ENCODE measurements at places on chromosomes 3 and 15.

DNA sequence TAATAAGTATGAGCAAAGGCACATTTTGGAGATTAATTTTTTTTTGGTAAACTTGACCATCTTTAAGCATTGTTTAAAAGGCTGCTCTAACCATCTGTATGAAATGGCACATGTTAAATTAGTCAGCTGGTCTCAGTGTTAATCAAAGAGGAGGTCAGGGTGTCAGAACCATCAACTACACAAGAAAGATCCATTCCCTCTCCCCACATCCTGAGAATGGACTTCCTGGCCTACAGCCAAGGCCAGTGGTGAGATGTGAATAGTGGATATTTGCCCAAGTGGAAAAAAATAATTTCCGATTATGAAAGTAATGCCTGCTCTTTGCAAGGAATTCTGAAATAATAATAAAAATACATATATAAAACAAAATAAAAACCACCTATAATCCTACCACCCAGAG, 641.7 kb downstream of the NR2F2 start:
- no peak for DNase-seq

- DNase-seq: no peak
Measured at GRCh38 chr3:140347151-140347550, 330.7 kb upstream of the TRIM42 start.

DNA sequence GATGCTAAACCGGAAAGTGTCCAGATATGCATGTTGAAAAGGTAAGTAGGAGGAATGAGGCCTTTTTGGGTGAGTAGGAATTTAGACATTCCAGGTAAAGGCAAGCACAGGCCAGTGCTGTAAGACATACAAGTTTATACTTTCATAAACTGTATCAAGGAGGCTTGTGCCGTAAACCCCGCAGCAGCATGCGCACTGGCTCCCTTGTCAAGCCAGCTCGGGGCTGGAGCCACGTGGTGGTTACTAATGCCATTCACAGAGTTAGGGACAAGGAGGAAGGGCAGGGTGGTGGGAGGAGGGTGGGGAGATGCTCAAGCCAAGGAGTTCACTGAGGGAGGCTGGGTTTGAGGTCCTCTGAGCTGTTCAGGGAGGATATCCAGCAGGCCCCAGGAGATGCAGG, 35.8 kb downstream of the PLD1 start:
- no peak for DNase-seq

GRCh38 chr3:129429080-129429451, 630 bp upstream of the EFCAB12 start:
- DNase-seq: no peak

GRCh38 chr3:3107858-3108257, 2.3 kb downstream of the IL5RA start:
- no peak for DNase-seq

DNA sequence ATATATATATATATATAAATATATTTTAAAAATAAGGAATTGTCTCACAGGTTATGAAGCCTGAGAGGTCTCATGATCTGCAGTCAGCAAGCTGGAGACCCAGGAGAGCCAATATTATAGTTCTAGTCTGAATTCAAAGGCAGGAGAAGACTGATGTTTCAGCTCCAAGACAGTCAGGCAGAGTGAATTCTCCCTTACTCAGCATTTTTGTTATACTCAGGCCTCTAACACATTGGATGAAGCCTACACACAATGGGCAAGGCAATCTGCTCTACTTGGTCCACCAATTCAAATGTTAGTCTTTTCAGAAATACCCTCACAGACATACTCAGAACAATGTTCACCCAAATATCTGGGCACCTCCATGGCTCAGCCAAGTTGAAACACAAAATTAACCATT, 157.2 kb downstream of the GOLIM4 start:
- DNase-seq: no peak

DNA sequence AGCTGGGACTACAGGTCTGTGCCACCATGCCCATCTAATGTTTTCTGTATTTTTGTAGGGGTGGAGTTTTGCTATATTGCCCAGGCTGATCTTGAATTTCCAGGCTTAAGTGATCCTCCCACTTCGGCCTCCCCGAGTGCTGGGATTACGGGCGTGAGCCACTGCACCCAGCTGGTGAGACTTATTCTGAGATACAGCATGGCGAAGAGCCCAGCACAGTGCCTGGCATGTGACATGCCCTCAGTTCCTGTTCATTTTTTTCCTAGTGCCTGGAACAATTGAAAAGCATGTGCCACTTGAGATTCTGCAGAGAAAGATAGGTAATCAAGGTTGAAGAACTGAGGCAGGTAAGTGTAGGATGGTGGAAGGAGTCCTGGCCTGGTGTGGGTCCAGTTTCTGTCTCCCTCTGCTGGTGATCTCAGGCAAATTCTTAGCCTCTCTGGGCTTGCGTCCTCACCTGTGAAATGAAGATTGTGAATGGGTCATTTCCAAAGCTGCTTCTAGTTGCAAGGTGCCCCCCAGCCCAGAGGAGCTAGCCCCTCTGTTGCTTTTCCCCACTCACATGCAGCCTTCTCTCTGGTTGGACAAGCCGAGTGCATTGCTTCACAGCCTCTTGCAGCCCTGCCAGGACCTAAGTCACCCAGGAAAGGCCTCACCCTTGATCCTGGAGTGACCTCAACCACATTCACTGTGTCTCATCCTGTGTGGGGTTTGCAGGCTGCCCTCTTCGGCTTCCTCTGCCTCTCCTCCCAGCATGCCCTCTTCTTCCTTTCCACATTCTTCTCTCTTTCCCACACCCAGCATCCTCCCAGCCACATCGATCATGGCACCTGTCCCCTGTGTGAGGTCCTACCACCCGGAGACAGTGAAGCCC, 4.3 kb upstream of the RHCG start:
- no peak for DNase-seq

- no peak for DNase-seq
Measured at GRCh38 chr3:171782617-171783016, 27.7 kb downstream of the PLD1 start.

DNA sequence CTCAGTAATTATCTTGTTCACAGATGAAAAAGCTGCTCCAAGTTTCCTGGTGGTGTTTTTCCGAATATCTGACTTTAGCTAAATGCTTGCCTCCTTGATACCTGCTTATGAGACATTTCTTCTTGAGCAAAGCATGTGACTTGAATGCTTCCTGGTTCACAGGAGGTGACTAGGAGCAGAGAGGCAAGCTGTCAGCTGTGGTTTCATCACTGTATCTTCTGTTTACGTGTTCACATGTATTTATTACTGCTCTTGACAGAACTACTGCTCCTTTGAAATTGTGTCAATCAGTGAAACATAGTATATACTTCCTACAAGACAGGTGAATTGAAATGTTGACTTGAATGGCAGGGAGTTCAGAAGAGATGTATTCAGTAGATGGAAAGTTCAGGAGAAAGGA, 8.9 kb upstream of the SPPL2A start:
- no peak for DNase-seq

- peak; percentile 89 for DNase-seq
Measured at GRCh38 chr3:2099028-2099671, 484 bp downstream of the CNTN4 start.

DNA sequence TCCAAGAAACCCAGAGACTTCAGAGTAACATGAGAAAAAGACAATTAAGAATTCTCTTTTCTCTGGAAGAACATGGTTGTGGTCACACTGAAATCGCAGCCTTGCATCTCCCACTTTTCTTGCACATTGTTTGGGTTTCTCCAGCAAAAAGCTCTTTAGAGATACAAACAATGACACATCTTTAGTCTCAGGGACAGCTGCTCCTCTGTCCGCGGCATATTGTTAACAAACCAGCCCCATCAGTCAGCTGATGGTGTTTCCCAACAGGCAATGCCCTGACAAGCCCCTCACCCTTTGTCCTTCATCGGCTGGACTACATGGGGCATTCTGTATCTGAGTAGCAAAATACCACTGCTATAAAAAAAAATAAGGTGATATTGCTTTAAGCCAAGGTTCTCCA, 53.4 kb downstream of the UMPS start:
- no peak for DNase-seq

DNA sequence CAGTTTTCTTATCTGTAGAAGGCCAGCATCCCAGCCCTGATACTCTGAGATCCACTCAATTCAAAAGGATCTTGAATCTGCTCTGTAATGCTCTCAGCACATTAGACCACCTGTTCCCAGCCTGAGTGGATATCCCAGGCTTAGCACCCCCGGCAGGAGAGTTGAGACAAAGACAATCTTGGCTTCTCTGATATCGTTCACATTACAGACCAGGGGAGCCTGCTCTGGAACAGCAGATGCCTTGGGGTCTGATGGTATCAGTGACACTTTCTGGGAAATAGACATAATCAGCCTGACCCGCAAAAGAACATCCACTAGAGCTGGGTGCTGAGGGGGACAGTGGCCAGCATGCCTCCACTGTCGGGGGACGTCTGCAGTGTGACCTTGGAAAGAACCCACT, 70.6 kb downstream of the BDH1 start:
- no peak for DNase-seq

- peak; percentile 68 for DNase-seq
Measured at GRCh38 chr3:53160660-53161449, at the start of gene PRKCD. Gene PRKCD (plus strand): TSS chr3:53161209. CDS start chr3:53178423, 17,214 bp downstream.

DNA sequence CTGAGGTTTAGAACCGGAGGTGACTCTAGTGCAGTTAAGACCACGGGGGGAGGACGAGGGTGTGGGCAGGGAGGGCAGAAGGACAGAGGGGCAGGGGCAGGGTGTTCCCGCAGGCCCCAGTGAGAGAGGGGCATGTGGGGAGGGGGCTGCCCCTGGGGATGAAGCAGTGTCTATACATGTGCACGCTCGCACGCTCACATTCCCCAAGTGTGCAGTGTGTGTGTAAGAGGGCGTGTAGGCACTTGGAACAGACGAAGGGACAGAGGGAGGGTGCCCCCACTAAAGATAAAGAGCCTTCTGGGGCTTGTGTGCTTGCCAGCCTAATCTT, 69.5 kb upstream of the MEF2A start:
- DNase-seq: no peak

DNA sequence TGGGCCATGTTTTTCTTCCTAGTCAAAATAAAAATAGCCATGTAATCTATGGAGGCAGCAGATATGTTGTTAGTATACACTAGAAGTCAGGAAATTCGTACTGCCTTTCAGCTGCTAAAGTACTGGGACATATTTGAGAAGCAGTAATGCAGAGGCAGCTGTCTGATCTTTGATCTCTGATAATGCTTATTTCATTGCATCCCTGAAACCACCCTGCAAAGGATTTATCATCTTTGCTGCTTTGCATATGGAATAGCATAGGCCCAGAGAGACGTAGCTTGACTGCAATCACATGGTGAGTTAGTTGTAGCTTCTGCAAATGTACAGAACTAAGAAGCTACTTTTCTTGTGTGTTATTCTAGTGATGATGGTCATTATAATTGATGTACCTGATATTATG, 52.4 kb downstream of the RBM6 start:
- DNase-seq: no peak
